ENCODE measurements at places on chromosomes 6 and 20.
A peak's percentile ranks its signal among the peaks of the same experiment; 100 is the strongest.

DNA sequence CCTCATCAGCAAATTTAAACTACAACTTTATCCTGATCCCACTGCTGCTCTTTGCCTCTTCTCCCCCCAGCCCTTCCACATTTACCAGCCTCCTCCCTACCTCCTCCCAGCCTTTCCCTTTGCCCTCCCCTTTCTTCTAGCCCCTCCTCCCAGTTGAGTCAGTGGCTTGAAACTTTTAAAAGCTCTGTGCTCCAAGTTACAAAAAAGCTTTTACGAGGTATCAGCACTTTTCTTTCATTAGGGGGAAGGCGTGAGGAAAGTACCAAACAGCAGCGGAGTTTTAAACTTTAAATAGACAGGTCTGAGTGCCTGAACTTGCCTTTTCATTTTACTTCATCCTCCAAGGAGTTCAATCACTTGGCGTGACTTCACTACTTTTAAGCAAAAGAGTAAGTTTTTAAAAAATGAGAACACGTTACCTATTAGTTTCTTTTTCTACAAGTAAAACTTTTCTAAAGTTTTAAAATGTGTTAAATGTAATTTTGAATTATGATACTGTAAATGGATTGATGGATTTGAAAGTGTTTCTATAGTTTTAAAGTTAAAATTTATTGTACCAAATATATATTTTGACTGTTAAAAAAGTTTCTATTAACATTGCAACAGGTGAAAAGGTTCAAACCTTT, at the start of gene GJA1:
Gene GJA1, plus strand, starts transcription at position 203 of the 626 bp plus-strand sequence. CDS start 11,202 bp downstream, outside the sequence.
- DNase-seq, result peak; percentile 4

DNA sequence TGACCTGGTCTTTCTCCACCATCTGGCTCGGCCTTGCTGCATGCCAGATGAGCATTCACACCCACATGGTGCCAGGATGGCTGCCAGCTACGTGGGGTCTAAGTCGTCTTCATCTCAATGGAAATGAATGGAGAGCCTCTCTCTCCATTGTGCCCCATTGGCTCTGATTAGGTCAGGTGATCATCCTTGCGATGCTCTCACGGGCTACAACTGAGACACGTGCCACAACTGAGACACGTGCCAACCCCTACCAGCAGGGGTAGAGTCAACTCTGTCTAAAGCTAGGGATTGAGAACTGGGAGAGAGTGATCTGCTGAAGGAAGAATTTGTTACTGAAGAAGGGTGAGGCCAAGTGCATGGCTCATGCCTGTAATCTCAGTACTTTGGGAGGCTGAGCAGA, 67.3 kb upstream of the RALY start:
- DNase-seq, result no peak

- peak; percentile 21 for DNase-seq
Observed at GRCh38 chr6:160028487-160029275, 59.8 kb downstream of the IGF2R start.

- no peak for DNase-seq
Observed at GRCh38 chr6:44404022-44404714, 16.7 kb downstream of the CDC5L start.

DNA sequence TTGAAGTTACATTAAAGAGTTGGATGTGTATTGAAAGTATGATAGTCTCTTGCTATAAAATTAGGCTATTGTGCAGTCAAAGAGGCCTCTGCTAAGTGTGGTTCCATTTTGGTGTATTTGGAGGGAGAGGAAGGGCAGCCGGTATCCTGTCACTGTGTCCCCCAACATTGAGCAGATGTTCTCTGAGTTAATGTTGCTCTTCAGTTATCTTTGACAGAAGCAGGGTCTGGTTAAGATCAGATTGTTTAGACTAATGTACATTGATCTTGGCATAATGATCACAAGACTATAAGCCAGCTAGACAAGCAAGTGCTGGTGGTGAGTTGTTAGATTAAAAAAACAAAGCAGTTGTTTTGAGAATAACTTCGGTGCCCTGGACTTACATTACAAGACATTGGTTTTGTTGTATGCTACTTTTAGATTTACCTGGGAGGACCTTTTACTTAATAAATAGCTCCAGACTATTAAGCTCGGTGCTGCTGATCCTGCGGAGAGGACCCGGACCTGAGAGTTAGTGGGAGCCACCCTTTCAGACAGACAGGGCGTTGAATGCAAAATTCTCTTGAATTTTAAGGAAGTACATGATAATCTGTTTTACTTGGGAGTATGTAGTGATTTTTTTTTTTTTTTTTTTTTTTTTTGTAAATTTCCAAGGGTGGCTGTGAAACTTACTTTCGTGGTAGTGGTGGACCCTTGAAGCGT, 97.8 kb downstream of the JARID2 start:
- DNase-seq, result peak; percentile 82

DNA sequence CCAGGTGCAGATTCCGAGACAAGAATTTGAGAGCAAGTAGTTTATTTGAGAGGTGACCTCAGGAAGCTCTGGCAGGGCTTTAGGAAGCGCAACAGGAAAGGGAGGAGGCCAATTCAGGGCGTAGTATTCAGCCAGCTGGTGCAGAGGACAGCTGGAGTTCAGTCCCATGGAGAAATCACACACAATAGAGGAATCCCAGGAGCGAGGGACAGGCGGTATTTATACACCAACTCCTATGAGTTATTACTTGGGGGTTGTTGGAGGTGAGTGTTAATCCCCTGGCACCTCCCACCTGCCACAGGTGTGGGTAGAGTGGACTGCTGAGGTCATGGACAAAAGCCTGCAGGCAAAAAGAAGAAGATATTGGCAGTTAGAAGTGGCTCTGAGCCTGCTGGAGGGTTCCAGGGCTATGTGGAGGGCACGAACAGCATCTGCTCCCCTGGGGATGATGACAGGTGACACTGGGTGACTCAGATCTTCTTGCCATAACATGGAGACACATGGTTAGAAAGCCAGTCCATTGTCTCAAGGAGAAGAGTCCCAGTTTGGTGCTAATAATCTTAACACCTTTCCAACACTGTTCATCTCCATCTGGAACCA, 13.9 kb upstream of the SULF2 start:
- DNase-seq, result no peak

DNA sequence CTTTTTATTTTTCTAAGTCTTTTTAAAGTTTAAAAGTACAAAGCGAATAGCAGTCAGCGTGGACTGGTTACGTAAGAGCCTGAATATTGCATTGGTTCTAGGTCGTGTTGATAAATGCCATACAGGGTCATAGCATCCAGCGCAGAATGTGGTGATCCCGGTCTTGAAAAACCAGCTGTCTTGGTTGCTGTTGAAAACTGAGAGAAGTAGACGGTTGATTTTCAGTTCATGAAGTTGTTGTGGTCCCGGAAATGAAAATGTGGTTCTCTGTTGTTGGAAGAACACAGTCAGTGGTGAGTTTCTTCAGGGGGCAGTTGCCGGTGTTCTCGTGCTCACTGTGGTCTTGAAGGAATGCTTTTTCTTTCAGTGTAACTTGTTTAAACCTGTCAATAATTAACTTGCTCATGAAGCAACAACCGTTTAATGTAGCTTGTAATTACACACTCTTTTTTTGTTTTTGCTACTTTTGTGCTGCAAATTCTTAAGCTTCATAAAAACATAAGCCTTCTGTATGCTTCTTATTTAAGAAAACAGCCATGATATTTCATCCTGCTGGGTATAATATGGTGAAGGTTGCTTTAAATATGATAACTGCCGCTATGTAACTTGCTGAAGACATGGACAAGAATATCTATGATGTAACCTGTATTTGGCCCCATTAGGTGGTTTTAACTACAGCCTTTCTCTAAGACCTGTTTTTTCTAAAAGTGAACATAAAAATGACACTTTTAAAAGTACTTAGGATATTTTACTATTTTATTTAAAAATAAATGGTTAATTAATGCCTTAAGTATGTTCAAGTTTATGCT, 64.8 kb upstream of the KIF25 start:
- no peak for DNase-seq

DNA sequence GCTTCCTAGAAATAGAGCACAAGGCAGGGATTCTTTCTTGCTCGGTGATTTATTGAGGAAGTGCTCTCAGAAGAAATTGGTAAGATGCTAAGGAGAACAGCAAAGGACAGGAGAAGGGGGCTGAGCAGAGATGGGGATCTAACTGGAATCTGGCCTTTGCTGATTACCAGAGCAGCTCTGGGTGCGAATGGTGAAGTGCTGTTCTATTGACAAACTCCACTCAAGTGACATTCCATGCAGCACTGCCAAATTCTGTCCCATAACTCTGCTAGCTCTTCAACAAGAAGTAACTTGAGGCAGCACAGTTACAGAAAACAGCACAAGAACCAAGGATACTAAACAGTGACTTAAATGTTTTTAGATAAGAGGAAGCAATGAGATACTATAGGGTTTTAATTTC, 13.8 kb upstream of the ANKEF1 start:
- DNase-seq, result no peak

- no peak for DNase-seq
Observed at GRCh38 chr20:41952166-41952565, 334.0 kb upstream of the CHD6 start.

GRCh38 chr20:62768551-62769287, 27.6 kb upstream of the MRGBP start:
- DNase-seq, result no peak

GRCh38 chr6:82980086-82980485, 85.6 kb downstream of the UBE3D start:
- no peak for DNase-seq

- peak; percentile 31 for DNase-seq
Observed at GRCh38 chr20:24305371-24305770, 164.1 kb upstream of the SYNDIG1 start.

GRCh38 chr6:11855743-11856142, 77.1 kb upstream of the ADTRP start:
- DNase-seq, result no peak

- no peak for DNase-seq
Observed at GRCh38 chr6:24568683-24569082, 73.9 kb downstream of the ALDH5A1 start.

- DNase-seq, result peak; percentile 20
Observed at GRCh38 chr20:54980103-54980960, 504.9 kb downstream of the DOK5 start.

GRCh38 chr20:31663524-31663837, 25.8 kb downstream of the COX4I2 start:
- no peak for DNase-seq

GRCh38 chr6:137707590-137708360, 159.3 kb upstream of the TNFAIP3 start:
- peak; percentile 91 for DNase-seq

DNA sequence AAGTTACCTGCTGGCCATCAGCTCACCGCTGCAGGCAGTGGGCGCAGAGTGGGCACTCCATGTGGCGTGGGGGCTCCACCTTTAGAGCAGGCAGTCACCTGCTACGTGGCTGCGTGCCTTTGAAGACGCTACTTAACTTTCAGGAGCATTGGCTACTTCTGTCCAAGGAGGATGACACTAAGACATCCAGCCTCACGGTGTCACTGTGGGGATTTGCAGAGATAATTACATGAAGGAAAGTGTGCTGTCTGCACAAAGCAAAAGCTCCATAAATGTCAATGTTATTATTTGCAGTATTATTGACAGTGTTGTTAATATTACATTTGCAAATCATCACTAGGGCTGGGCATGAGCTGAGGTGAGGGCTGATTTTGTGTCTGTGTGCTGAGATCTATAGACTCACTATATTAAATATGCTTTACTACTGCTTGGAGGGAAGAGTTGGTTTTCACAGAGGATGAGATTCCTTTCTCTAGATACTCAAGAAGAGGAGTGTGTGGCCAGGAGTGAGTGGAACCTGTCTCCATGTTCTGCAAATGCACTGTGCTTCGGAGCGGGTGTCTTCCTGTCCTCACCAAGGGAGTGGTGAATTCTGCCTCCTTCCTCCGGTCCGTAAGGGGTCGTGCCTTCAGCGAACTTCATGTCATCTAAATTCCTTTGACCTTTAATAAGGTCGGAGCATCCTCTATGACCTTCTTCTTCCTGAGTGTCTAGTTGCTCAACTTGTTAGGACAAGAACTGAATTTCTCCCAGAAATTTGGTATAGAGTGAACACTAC, 165.8 kb upstream of the SYNDIG1 start:
- DNase-seq, result peak; percentile 18

GRCh38 chr6:45964300-45964699, 51.4 kb downstream of the CLIC5 start:
- no peak for DNase-seq

DNA sequence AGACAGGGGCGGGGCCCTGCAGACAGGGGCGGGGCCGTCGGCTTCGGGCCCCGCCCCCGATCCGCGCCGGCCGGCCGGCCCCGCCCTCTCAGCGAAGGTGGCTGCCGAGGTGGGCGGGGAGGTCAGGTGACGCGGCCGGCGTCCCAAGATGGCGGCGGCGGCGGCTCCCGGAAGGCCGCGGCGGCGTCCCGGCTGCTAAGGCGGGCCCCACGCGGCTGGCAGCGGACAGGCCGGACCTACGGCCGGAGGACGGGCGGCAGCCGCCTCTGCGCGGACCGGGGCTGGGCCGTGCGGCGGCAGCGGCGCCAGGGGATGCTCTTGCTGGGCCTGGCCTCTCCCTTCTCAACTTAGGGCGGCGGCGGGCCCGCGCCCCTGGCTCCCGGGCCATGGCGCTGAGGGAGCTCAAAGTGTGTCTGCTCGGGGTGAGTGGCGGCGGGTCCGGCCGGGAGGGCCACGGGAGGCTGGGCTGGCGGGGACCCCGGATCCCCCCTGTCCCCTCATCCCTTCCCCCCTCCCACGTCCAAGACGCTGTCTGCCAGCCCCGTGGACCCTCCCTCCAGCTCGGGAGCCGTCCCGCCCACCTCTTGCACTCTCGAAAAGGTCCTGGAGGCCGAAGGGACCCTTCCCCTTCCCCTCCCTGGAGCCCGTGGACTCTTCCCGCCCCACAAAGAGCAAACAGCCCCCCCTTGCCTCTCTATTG, at the start of gene RAB22A:
Gene RAB22A, plus strand, starts transcription at position 125 of the 700 bp plus-strand sequence. Its CDS starts 262 bp downstream, at position 387.
- peak; percentile 91 for DNase-seq

DNA sequence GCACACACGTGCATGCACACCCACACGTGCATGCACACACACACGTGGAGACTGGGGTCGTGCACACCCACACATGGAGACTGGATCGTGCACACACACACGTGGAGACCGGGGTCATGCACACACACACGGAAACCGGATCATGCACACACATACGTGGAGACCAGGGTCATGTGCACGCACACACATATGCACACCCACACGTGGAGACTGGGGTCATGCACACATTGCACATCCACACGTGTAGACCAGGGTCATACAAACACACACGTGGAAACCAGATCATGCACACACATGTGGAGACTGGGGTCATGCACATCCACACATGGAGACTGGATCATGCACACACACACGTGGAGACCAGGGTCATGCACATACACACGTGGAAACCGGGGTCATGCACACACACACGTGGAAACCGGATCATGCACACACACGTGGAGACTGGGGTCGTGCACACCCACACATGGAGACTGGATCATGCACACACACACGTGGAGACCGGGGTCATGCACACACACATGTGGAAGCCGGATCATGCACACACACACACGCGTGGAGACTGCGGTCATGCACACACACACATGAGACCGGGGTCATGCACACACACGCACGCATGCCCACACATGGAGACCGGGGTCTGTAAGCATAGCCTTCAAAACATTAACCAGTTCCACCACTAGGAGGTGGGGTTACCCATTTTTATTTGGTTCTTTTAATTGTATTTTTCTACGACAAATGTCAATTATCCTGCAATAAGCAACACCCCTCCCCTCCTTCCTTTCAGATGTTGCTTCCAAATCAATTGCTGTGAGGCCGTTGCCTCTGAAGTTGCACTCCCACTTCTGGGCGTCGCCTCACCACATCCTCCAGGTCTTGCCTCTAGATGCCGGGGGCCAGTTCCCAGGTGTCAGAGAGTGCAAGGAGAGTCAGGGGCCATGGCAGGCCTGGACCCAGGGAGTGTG, 95.8 kb downstream of the TMEM242 start:
- peak; percentile 70 for DNase-seq

Data from hematopoietic multipotent progenitor cell treated with erythropoietin and hydrocortisone succinate and interleukin-3 and kit ligand, for 4 days (in vitro differentiated cells).